ENCODE measurements at places on chromosomes 2 and 18.

GRCh38 chr18:35038029-35038428 is 3.2 kb upstream of the MAPRE2 start:
- no peak for DNase-seq

GRCh38 chr2:145807968-145808367 is 1288.0 kb upstream of the ZEB2 start:
- no peak for DNase-seq

- DNase-seq: no peak
These were observed 107.9 kb upstream of the TTC39C start for GRCh38 chr18:23906658-23907057.

GRCh38 chr2:198283146-198283545 is 478.8 kb downstream of the PLCL1 start:
- no peak for DNase-seq

DNA sequence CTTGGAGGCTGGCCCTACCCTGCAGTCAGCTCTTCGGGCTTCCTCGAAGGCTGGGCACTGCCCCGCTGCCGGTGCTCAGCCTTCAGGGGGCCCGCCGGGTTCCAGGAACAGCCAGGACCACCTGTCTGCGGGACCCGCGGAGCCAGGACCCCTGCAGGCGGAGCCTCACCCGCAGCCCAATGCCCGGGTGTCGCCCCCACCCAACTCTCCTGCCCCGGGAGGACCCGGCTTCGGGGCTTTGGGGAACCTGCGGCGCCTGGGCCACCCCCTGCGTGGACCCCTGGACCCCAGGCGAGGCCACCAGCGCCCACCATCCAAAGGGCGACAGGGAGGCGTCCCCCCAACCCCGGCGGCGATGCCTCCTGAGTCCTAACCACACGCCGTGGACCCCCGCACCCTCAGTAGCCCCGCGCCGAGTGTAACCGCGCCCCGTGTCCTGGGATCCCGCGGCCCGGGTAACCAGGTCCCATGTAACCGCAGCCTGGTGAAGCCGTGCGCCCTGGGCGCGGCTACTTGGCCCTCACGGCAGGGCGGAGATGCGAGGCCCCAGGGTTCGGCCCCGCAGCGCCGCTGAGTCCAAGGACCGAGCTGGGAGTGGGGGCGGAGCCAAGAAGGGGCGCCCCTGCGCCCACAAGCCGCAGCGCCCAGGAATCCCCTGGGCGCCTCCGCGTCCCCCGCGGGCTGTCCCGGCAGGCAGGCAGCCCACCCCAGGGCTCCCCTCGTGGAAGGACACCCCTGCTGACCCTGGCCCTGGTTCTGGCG is 11.0 kb upstream of the UBE2F start:
- DNase-seq: no peak

GRCh38 chr2:189249171-189249570 is 69.6 kb upstream of the COL5A2 start:
- peak; percentile 65 for DNase-seq

DNA sequence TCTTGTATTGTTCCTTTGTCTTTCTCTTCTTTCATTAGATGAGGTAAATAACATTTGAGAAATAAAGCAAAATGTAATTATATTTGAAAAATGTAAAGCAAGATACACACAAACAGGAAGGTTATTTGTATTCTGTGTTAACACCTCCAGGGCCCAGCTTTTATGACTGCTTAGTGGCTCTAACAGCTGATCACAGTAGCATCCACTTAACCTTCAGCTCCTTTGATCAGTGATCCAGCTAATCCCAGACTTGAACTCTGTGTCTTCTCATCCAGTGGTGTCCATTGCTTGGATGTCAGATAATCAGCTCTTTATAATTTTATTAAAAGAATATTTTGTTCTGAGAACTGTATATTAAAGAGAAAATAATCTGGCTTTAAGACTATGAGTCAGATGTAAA is 44.5 kb downstream of the PSMD14 start:
- no peak for DNase-seq

GRCh38 chr2:235914756-235915155 is 253.4 kb downstream of the GBX2 start:
- DNase-seq: no peak

DNA sequence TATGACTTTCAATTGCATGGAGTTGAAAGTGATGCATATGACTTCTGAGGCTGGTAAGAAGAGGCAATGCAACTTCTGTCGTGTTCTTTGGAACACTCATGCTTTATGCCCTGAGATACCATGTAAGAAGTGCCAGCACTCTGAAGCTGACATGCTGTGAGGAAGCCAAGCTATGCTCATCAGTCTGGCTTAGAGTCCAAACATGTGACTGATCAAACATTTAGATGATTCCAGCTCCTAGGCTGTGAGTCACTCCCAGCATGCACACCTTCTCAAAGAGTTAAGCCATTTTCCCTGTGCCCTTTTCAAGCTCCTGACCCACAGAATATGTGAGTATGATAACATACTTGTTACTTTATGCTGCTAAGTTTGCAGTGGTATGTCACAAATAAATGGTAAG is 15.8 kb upstream of the VRK2 start:
- no peak for DNase-seq

DNA sequence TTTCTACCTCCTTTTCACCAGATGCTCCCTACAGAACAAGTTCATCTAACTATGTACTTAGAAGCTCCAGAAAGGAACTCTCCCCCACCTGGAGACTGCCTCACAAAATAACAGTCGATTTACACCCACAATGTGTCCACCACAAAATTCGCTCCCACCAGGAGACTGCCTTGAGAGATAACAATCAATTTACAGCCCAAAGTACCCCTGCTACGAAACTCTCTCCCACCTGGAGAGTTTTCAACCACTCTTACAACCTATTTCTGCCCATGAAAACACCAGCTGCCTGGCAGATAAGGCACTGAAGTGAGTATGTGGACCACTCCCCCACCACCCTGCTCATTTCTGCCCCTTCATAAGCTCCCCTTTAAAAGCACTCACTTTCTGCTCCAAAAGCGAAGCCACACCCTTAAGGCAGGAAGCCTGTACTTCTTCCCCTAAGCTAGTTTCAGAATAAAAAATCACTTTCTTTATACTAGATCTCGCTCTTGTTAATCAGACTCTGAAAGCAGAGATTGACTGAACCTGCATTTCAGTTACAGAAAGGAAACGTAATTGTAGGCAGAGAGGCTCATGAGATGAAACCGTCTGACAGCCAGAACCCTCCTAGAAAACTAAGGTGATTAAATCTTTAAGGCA is 94.4 kb upstream of the RBBP8 start:
- DNase-seq: no peak

- no peak for DNase-seq
These were observed 20.0 kb upstream of the SGPP2 start for GRCh38 chr2:222404151-222404905.

GRCh38 chr2:63861220-63861822 is 19.6 kb downstream of the UGP2 start:
- DNase-seq: peak; percentile 50

DNA sequence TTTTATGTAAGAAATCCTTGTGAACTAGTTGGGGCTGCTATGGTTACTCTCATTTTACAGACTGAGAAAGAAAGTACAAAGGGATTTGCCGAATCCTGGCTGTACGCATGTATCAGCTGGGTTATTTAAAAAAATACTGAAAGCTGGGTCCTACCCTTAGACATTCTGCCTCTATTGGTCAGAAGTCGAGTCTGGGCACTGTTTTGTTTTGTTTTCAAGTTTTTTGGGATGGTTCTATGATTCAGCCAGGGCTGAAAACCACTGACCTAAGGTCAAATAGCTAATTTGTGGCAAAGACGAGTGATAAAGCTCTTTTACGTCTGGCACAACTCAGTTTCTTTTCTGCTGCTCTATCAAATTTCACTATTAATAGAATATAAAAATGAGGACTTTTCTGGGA is 5.9 kb upstream of the SLC8A1 start:
- no peak for DNase-seq

DNA sequence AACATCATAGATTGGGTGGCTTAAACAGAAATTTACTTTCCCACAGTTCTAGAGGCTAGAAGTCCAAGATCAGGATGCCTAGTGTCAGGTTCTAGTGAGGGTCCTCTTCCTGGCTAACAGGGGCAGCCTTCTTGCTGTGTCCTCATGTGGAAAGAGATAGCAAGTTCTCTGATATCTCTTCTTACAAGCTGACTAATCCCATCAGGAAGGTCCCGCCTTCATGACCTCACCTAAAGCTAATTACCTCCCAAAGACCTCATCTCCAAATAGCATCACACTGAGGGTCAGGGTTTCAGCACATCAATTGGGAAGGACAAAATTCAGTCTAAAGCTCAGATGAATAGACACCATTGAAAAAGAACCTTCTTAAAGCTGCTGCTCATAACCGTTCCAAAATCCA is 22.9 kb downstream of the ACVR1 start:
- DNase-seq: no peak

DNA sequence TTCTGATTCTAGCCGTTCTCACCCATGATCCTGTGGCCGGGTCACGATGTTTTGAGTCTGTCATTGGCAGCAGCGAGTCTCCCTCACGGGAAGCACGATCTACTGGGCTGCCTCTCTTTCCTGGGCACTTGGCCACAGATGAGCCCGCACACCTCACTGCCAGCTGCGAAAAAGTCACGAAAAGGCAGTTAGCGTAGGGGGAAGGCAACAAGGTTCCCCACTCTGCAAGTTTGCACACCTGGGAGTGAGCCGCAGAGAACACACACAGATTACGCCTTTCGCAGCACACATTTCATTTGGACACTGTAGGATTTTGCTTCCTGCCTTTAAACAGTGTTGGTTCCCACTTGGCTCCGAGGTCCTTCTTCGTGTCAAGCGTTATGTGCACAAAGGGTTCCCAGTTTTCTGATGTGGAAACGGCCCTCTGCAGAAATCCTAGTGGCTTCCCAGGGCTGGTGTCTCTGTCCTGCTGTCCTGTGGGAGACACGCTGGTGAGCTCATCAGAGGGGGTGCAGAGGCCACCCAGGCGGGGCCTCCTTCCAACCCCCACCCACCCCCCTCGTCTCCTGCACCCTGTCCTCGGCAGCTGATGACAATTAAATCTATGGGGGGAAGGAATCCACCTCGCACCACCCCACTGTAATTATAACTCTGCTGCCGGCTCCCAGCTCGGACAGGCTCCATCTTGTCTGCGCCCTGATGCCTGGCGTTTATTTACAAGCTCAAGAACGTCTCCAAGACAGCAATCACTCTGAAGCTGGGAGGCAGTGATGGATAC is 157.3 kb upstream of the SALL3 start:
- no peak for DNase-seq

- no peak for DNase-seq
These were observed 88.9 kb upstream of the CYP1B1 start for GRCh38 chr2:38164881-38165280.

DNA sequence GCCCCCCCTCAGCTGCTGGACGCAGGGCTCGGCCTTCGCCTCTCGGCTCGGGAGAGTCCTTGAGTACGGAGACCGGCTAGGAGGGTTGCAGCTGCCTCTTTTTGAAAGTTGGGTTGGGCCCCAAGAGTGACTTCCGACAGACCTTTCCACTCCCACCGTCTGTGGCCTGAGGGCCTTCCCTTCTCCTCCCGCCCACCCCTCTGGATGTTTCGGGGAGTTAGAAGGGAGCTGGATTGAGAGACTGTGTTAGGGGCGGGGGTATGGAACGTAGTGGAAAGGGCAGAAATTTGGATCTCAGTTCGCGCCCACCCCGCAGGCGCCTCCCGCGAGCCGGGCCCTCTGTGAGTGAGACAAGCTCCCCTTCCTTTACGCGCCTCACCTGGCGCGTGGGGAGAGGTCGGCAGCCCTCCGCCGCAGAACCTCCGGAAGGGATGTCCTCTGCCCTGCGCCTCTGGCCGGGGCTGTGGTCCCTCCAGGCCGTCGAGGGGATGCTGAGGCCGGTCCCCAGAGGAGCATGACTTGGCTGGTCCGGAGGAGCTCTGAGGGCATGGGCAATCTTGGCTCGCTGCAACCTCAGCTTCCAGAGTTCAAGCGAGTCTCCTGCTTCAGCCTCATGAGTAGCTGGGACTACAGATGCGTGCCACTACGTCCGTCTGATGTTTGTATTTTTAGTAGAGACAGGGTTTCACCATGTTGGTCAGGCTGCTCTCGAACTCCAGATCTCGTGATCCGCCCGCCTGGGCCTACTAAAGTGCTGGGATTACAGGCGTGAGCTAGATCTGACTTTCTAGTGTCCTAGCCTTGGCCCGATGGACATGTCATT is 15.9 kb downstream of the C2orf74 start:
- DNase-seq: no peak

DNA sequence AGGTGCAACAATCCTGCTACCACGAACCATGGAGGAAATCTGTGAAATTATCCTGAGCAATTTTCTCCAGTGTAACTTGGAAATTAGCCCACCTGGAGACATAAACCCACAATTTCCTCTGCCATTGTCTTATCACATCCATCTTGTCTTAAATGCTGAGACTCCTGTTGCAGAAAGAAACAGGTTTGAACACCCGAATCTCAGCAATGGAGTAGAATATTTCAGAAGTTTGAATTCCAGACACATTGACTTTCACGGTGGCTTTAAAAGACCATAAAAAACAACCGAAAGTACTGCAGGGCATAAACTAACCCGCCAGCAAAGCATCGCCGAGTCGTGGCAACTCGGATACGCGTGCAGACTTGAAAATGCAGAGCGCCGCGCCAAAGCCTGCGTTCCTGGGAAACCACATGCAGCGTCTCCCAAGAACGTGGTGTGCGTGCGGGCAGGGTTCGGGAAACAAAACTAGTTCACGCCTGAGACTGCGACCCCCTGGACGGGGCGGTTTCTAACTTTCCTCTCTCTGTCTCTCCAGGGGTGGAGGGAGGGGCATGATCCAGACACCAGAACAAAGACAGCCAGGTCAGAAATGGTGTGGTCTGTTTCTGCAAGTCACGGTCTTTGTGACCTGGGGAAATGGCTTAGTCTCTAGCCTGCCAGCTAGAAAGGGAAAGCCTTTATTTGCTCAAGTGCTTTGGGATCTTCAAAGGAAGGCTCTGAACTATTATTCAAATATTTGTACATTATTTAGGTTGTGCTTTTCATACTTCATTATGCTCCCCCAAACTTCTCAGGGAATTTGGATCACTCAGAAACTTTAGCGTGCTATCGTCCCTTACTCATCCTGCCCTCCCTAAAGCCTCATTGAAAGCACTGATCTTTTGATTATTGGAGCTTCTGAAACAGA is 26.9 kb upstream of the KCTD1 start:
- DNase-seq: peak; percentile 84

DNA sequence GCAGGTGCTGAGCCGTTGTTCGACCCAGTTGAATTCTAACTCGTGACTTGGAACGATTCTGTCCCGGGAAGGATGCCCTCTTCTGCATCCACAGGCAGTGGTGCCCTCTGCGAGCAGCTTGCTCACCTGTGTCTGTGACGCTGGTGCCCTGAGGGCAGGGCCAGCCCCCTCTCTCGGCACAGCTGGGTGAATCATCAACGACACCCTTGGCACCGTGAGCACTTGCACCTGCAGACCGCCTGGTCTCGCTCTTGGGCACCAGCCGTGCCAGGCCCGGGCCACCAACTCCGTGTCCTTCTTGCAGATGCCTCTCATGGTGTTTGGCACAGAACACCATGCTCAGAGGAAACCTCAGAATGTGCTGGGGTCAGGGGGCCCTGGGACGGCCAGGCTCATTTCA is 75.0 kb downstream of the SLC66A2 start:
- DNase-seq: no peak

- peak; percentile 72 for DNase-seq
These were observed 32.8 kb upstream of the SLC14A1 start for GRCh38 chr18:45690975-45691815.

Data from astrocyte of the cerebellum (primary cell).